GM23338 (cell line): ENCODE measurements at places on chromosomes 4 and X. TPM values are rescaled to one million over a fixed set of nuclear protein-coding genes. Genes with fewer than 3 reads are reported as not detected.

The TLR3 gene
- 0.27 and 0.38 TPM in 2 replicates for total RNA-seq

DNA sequence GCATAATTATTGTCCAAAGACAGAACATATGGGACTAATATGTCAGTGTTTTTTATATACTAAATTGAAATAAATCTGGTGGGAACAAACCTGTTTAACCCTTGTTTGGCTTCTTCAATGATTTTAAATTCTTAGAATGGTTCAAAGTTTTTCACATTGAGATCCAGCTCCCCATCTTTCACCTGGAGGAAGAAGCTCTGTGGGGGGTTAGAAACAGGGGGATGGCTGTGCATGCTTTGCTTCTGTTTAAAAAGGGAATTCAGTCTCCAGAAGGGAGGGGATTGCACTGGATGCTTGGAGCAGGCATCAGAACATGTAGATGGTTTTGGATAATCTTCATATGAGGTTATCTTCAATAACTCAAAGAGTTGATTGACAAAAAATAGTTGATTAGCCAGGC, 72.1 kb downstream of the GALNT7 start:
- DNase-seq = peak; percentile 69

GRCh38 chr4:1026115-1026514, 14.7 kb downstream of the FGFRL1 start:
- no peak for DNase-seq

The STARD8 gene
- total RNA-seq = 3.5 and 5.6 TPM in 2 replicates

The COL4A6 gene
- total RNA-seq = 11.1 and 15.2 TPM in 2 replicates

The PIR gene
- total RNA-seq = 13.1 and 21.0 TPM in 2 replicates

DNA sequence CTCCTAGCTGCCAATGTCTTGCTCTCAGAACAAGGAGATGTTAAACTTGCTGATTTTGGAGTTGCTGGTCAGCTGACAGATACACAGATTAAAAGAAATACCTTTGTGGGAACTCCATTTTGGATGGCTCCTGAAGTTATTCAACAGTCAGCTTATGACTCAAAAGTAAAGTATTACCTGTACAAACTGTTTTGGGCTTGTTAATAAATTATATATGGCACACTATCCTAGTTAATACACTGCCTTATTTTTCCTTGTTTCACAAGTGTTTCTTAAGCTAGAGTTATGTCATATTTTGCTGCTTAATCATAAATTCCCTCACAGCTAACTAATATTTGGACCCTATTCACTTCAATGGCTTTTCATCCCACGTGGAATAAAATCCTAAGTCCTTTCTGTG, 45.3 kb downstream of the STK26 start:
- DNase-seq = no peak

GRCh38 chr4:177196615-177197014, 113.1 kb upstream of the NEIL3 start:
- DNase-seq = no peak

GRCh38 chr4:173647902-173648301, 117.9 kb upstream of the HAND2 start:
- no peak for DNase-seq

GRCh38 chrX:817759-818300, 187.2 kb downstream of the SHOX start:
- no peak for DNase-seq

GRCh38 chr4:113873508-113873907, 105.9 kb downstream of the ARSJ start:
- DNase-seq = no peak

The RNF212 gene
- total RNA-seq = 11.8 and 20.6 TPM in 2 replicates

GRCh38 chr4:188466001-188466400, 326.8 kb downstream of the TRIML1 start:
- no peak for DNase-seq

DNA sequence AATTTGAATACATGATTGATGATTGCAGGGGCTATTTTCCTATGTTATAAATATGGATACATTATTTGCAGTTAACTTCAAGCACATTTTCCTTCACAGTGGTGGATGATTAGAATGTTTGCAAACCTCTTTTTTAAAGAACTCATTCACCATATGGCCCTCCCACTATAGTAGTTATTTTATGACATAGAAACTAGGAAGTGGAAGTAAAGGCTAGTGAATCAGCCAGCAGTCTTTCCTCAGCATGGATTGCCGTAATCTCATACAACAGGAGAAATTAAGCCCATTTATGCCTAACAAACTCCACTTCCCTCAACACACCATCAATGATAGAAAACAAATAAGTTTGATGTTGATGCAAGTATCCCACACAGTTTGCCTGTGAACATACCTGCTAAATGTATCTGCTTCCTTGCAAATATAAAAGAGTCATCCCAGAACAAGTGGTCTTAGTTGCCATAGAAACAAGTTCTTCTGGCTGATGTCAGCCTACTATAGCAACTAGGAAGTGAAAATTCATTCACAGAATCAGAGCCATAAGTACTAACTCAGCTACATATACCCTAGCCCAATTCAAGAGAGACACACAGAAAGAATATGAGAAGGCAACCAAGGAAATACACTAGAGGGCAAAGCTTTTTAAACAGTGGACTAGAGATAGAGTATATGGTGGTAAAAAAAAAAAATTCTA, 100.9 kb upstream of the RADX start:
- no peak for DNase-seq

DNA sequence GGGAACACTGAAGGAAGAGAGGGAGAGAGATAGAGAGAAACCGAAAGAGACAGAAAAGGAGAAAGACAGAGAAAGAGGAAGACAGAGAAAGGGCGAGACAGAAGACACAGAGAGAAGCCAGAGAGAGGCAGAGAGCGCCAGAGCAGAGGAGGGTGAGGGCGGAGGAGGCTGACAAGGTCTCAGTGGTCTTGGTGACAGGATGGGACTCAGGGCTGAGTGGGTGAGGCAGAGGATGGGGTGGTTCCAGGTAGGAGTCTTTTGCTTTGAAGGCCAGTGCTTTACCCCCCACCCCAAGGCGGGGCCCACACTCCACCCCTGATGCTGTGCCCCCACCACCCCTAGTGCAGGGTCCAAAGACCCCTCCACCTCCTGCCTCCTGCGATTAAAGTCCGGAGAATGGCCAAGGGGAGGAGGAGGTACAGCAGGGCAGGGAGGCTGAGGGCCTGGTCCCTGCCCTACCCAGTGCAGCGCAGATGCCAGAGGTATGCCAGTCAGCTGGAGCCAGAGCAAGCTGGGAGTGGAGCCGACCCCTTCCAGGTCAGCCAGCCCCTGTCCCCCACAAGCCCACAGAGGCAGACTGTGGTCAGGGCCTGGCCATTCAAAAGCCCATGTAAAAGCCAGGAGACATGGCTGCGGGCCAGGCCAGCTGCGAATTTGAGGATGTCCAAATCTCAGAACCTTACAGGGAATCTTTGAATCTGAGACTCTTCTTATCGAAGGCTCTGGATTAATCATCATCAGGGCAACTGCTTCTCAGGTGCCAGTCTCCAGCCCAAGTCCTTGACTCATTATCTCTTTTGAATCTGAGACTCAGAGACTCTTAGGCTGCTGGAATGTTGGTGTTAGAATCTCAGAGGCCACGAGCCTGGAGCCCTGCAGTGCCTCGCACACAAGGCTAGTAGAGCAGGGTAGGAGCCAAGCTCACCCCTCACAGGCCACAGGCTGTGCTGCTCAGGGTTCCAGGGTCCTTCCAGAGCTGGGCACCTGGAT, 758 bp downstream of the IQSEC2 start:
- no peak for DNase-seq

DNA sequence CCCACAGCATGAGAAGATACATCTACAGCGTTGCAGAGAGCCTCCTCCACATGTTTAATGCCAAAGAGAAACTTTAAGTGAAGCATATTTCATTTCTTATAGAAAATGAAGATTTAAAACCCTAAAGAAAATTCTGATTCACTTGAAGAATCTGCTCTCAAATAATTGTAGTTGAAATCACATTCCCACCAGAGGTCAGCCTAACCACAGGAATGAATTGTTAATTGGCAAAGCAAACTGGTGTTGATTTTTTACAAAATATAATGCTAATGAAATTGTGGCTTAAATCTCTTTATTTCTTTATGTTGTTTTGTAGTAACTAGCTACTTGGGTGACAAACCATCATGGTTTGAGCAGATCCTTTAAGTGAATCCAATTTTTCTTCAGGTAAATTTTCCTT, 31.1 kb upstream of the WDR17 start:
- peak; percentile 66 for DNase-seq

- DNase-seq = no peak
These were observed 5.6 kb downstream of the SEPTIN11 start for GRCh38 chr4:76955182-76955581.

The FAM53A gene
- total RNA-seq = 1.6 and 3.1 TPM in 2 replicates

DNA sequence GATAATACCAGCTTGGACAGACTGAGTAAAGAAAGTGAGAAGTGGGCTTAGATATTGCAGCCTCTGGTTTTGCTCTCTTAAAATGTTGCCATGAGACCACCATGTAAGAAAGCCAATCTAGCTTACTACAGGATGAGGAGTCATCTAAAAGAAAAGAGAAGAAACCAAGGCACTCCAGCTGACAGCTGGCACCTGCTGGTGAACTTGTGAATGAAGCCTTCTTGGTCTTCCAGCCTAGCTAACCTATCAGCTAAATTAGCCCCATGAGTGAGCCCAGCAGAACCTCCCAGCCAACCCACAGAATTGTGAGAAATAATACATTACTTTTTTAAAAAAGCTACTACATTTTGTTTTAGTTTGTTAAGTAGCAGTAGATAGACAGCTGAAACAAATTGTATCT, 154.5 kb upstream of the QRFPR start:
- no peak for DNase-seq

DNA sequence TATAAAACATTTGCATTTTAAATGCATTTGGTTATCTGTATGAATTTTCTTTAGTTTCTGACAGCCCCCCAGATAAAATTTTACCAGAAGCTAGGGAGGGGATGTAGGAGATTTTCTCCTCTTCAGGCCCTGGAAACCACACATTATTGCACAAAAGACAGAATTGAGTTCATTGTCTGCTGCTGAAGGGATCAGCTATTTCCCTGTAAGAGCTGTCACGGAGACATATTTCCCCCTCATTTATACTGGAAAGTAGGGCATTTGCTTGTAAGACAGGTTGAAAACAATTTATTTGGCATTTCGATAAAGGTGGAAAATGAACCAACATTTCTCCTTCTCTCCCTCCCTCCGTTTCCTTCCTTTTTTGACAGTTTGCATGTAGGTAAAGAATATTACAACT, 241.3 kb upstream of the LCORL start:
- no peak for DNase-seq

- peak; percentile 20 for DNase-seq
These were observed 81.2 kb downstream of the APOOL start for GRCh38 chrX:85084770-85085393.

The PACRGL gene
- 15.8 and 23.0 TPM in 2 replicates for total RNA-seq

DNA sequence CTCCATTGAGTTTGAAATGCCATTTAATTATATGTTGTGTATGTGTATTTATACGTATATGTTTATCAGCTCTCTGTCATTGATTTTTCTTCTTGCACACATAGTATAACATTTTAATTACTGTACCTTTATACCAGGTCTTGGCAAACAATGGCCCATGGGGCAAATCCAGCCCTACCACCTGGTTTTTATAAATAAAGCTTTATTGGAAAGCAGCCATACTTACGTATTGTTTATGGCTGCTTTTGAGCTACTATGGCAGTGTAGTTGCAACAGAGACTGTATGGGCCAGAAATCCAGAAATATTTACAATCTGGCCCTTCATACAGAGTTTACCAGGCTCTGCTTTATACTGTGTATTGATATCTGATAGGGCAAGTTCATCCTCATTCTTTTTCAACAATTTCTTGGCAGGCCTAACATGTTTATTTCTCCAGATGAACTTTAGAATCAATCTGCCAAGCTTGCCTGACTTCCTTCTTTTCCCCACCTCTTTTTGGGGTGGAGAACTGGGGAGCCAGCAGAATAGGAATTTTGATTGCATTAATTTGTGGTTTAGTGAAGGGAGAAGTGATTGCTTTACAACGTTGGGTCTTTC, 15.8 kb downstream of the DCUN1D4 start:
- no peak for DNase-seq

The MTMR8 gene
- total RNA-seq = 2.8 and 8.8 TPM in 2 replicates

The COX18 gene
- total RNA-seq = 44.7 and 55.7 TPM in 2 replicates

The MAOB gene
- total RNA-seq = 0.39 and 1.0 TPM in 2 replicates

DNA sequence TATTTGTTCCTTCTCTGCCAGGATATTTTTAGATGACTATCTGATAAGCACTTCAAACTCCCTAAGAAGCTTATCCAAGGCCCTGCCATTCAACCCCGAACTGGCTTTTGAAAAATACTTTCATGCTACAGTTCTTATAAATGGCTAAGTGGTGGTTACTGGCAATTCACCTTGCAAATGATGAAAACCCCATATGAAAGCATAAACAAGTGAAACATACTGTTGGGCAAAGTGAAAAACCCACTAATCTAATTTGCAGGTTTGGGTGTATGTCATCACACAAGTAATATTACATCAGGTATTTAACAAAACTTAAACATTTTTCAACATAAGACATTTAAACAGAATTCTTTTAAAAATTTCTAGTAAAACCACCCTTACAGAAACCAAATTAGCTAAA, 31.1 kb downstream of the TAPT1 start:
- no peak for DNase-seq

DNA sequence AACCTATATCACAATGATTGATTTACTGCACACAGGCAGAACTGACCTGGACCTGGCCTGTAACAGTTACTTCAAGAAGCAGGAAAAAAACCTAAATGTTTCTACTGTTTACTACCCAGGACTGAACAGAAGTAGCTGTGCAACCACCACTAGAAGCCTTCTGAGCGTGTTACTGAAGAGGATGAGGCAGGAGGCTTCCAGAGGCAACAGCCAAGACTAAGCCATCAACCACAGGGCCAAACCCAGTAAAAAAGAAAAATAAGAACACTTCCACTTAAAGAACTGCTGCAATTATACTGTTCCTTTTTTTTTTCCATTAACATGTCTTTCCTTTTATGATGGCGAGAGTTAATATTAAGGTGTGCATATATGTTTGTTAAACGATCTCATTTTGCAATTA, 29.4 kb upstream of the TTC29 start:
- DNase-seq = no peak

The IDS gene
- 12.3 and 12.4 TPM in 2 replicates for total RNA-seq

The TIMM8A gene
- 19.3 and 23.5 TPM in 2 replicates for total RNA-seq

DNA sequence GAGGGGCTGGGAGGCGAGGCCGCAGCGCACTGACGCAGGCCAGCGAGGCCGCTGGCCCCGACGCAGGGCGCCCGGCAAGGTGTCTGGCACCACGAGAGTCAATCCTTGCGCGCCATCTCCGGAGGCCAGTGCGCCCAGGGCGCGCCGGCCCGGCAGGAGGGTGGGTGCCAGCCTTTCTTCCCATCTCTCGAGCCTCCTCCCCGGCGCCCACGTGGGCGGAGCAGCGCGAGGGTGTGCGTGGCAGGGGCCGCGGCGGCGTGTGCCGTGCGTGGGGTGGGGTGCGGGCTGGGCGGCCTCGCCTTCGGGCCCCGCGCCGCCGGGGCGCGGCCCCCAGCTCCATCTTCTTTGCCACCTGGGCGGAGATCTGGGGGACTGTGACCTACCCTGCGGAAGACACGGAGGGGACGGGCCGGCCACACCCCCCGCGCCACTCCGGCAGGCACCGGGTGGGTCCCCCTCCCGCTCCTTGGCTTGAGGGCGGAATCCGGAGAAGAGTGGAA, 877 bp downstream of the JAKMIP1 start:
- no peak for DNase-seq
